ENCODE measurements at places on chromosomes 16 and 17. TPM values are rescaled to one million over a fixed set of nuclear protein-coding genes. Genes with fewer than 3 reads are reported as not detected.

Gene SYCE1L
- total RNA-seq: not detected

Gene SPECC1
- 17.4 TPM for total RNA-seq

Gene DCAKD
- total RNA-seq: 20.8 TPM

Gene NOS2
- total RNA-seq: 0.26 TPM

Gene TMC7
- 0.33 TPM for total RNA-seq

Gene TMEM204
- 25.1 TPM for total RNA-seq

DNA sequence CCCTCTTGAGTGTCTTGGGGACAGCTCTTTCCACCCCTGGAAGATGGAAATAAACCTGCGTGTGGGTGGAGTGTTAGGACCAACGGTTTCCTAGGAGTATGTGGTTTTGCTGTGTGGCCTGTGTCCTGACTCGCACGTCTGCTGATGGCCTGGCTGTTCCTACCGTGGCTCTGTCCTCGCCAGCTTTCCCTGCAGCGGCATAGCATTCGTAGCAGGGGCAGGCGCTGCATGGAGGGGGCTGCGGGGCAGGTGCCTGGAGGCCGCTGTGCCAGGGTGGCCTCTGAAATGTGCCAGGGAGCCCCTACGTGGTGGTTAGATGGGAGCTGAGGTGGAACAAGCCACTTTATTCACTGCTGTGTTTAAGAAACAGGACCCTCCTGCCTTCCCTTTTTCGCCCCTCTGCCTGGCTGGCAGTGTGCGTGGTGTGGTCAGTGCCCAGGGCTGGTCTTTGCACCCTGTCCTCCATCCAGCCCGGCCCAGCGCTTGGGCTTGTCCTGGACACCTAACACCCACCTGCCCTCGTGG is 10.6 kb downstream of the SLC16A3 start:
- DNase-seq: no peak
- no peak overlapping the region for H3K4me3 ChIP-seq

DNA sequence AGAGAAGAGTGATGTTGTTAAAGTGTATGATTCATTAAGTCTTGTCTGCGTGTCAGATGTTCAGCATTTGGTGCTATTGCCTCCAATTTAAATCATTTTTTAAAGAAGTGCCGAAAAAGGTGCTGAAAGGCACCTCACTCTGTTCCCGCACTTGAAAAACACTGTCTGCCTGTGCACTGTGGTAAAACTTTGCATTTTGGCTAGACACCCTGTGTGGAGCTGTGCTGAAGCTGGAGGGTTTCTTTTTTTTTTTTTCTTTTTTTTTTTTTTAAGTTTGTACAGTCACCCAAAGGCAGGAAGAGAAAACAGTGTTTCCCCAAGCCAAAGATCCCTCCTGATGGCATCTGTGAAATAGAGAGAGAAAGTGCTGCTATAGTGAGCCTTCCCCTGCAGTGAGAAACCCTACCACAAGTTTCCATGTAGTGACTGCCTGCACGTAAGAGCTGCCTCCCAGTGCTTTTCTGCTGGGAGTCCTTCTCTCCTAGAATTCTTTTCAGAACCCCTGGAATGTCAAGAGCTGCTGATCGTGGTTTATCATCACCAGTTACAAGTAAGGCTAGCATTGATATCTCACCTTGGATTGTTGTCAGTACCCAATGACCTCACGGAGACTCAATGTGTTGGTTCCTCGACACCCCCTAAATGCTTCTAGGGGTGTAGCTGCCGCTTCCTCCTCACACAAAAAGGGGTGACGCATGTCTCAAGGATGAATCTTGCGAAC is 116.0 kb upstream of the SOX9 start:
- no peaks in the 10 kb centered on the region for H3K4me1 ChIP-seq
- no peaks in the 10 kb centered on the region for H3K36me3 ChIP-seq
- DNase-seq: no peak

DNA sequence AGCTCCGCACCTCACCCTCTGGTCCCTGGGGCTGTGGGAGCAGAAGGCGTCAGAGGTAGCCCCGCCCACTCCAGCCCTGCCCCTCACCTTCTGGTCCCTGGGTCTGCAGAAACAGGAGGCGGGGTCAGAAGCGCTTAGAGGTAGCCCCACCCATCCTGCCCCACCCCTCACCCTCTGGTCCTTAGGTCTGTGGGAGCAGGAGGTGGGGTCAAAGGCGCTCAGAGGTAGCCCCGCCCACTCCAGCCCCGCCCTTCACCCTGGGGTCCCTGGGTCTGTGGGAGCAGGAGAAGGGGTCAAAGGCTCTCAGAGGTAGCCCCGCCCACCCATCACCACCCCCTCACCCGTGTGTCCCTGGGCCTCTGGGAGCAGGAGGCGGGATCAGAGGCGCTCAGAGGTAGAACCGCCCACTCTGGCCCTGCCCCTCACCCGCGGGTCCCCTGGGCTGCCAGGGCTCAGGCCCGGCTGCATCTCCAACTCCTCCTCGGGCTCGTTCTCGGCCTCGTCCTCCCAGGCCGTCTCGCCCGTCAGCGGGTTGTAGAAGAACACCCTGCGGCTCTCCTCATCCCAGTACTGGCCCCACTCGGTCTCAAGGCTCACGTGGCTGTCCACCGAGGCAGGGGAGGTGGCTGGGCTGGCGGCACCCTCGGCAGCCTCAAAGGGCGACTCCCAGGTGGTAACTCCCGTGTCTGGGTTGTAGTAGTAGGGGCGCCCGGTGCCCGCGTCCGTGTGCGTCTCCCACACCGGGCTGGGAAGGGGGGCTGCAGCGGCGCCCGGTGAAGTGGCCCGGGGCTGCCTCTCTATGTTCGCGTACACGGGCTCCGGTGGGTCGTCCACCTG is 27.2 kb downstream of the ARHGAP27 start:
- no peak overlapping the region for H3K4me3 ChIP-seq
- peaks cover 4% of the 10 kb centered on the region for H3K36me3 ChIP-seq
- peak; percentile 41 for DNase-seq
- H3K27me3 ChIP-seq: no peaks in the 10 kb centered on the region

DNA sequence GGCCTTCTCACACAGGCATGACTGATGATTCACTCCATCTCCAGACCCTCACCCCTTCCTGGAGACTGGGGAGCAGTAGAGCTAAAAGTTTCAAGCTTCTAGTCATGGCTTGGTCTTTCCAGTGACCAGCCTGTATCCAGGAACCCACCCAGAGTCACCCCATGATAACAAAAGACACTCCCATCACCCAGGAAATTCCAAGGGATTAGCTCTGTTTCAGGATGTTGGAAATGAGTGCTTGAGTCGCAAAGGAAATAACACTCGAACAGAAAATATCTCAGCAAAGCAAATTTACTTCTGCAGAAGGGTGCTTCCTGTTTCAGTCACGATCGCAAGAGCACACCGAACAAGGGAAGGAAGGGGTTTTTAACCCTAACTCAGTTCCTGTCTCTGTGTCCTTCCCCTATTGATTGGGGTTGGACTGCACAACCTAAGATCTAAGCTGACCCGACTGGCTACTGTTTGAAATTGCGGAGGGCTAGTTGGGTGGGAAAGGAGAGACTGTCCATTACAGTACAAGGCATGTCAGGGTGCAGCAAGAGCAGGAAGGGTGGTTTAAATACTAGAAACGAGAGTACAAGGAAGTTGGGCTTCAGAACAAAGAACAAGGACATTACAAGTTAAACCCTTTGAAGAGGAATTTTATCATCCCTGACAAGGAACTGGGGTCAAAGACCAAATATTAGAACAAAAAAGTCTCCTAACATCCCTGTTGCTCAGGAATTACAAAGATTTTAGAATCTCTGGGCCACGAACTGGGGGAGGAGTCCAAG is 224.4 kb upstream of the CACNG5 start:
- no peak overlapping the region for H3K4me3 ChIP-seq
- H3K27me3 ChIP-seq: no peaks in the 10 kb centered on the region
- no peaks in the 10 kb centered on the region for H3K36me3 ChIP-seq
- no peaks in the 10 kb centered on the region for H3K4me1 ChIP-seq
- no peak for DNase-seq

- DNase-seq: no peak
These were observed 1.4 kb upstream of the CHST4 start for GRCh38 chr16:71524566-71525553.

DNA sequence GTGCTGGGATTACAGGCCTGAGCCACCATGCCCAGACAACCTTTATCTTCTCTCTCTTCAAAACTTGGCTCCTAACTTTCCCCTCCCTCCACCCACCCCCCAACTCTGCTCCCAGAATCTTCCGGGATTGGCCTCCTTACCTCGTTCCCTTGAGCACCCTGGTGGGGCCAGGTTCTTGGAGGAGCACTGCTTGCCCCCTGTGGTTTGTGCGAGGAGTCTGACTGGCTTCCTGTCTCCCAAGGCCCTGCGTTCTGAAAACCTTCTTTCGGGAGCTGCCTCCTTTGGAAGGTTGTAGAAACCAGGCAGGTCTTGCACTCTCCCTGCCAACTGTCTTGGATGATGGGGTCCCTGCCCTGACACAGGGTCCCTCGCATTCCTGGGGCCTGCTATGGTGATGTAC is 19.8 kb downstream of the PLXDC1 start:
- H3K4me3 ChIP-seq: no peak overlapping the region
- H3K36me3 ChIP-seq: no peaks in the 10 kb centered on the region
- no peak overlapping the region for H3K27ac ChIP-seq
- no peak for DNase-seq

GRCh38 chr17:33028061-33028460 is 36.4 kb downstream of the SPACA3 start:
- H3K4me3 ChIP-seq: no peak overlapping the region
- DNase-seq: no peak
- H3K36me3 ChIP-seq: no peaks in the 10 kb centered on the region
- no peaks in the 10 kb centered on the region for H3K27me3 ChIP-seq
- H3K4me1 ChIP-seq: no peaks in the 10 kb centered on the region

GRCh38 chr16:86495756-86496261 is 14.5 kb upstream of the FOXF1 start:
- DNase-seq: no peak
- no peak overlapping the region for H3K27ac ChIP-seq
- H3K27me3 ChIP-seq: peaks cover 25% of the 10 kb centered on the region
- no peaks in the 10 kb centered on the region for H3K36me3 ChIP-seq

GRCh38 chr16:66427871-66428681 is 981 bp downstream of the BEAN1 start:
- DNase-seq: no peak
- H3K4me3 ChIP-seq: no peak overlapping the region
- no peak overlapping the region for H3K27ac ChIP-seq
- H3K27me3 ChIP-seq: no peaks in the 10 kb centered on the region

- H3K36me3 ChIP-seq: no peaks in the 10 kb centered on the region
- H3K4me1 ChIP-seq: no peaks in the 10 kb centered on the region
- H3K4me3 ChIP-seq: no peak overlapping the region
- DNase-seq: no peak
- H3K27ac ChIP-seq: no peak overlapping the region
These were observed 208.5 kb downstream of the STX8 start for GRCh38 chr17:9367156-9367555.

GRCh38 chr17:4219241-4219640 is 44.5 kb downstream of the ANKFY1 start:
- H3K4me1 ChIP-seq: no peaks in the 10 kb centered on the region
- H3K27ac ChIP-seq: no peak overlapping the region
- no peak for DNase-seq
- peaks cover 2% of the 10 kb centered on the region for H3K36me3 ChIP-seq
- H3K4me3 ChIP-seq: no peak overlapping the region

GRCh38 chr16:10228779-10229178 is 46.6 kb upstream of the GRIN2A start:
- H3K4me3 ChIP-seq: no peak overlapping the region
- no peaks in the 10 kb centered on the region for H3K4me1 ChIP-seq
- no peak for DNase-seq
- H3K36me3 ChIP-seq: no peaks in the 10 kb centered on the region

- no peak overlapping the region for H3K4me3 ChIP-seq
- no peaks in the 10 kb centered on the region for H3K27me3 ChIP-seq
- H3K4me1 ChIP-seq: no peaks in the 10 kb centered on the region
- H3K27ac ChIP-seq: no peak overlapping the region
These were observed 12.5 kb upstream of the FAM171A2 start for GRCh38 chr17:44376124-44376523.

DNA sequence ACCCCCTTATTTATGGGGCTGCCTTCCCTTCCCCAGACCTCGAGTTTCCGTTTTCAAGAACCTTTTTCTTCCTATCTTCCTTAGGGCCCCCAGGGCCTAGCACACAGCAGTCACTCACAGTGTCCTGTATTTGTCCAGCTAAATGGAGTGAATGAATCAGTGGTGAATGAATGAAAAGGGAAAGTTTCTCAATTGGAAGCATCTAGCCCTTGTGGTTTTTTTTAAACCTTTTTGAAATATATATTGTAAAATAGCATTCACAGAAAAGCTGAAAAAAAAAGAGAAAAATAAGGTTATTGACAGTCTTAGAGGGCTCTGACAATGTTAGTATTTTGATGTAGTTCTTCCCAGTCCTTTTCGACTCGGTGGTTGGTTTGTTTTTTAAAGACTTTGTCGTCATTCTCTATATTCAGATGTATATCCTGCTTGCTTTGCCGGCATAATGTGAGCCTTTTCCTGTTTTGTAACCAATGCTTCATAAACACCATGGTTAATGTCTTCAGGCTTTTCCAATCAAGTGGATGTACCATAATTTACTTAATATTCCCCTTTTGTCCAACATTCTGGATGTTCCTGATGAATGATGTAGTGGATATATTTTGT is 45.3 kb downstream of the RAI1 start:
- H3K4me1 ChIP-seq: peaks cover 14% of the 10 kb centered on the region
- H3K27ac ChIP-seq: no peak overlapping the region
- no peak overlapping the region for H3K4me3 ChIP-seq
- DNase-seq: no peak

- H3K27me3 ChIP-seq: no peaks in the 10 kb centered on the region
- H3K27ac ChIP-seq: no peak overlapping the region
- DNase-seq: no peak
- no peaks in the 10 kb centered on the region for H3K36me3 ChIP-seq
- no peaks in the 10 kb centered on the region for H3K4me1 ChIP-seq
- no peak overlapping the region for H3K4me3 ChIP-seq
These were observed 12.6 kb upstream of the FOXJ1 start for GRCh38 chr17:76153640-76154039.

GRCh38 chr16:47970291-47970931 is 185.4 kb downstream of the ABCC12 start:
- no peaks in the 10 kb centered on the region for H3K27me3 ChIP-seq
- H3K4me3 ChIP-seq: no peak overlapping the region
- H3K36me3 ChIP-seq: no peaks in the 10 kb centered on the region
- no peak for DNase-seq
- H3K4me1 ChIP-seq: no peaks in the 10 kb centered on the region
